Mucosa of gallbladder (tissue), 1 donor: ENCODE measurements at places on chromosomes 2 and 18. TPM values are rescaled to one million over a fixed set of nuclear protein-coding genes. Genes with fewer than 3 reads are reported as not detected.

DNA sequence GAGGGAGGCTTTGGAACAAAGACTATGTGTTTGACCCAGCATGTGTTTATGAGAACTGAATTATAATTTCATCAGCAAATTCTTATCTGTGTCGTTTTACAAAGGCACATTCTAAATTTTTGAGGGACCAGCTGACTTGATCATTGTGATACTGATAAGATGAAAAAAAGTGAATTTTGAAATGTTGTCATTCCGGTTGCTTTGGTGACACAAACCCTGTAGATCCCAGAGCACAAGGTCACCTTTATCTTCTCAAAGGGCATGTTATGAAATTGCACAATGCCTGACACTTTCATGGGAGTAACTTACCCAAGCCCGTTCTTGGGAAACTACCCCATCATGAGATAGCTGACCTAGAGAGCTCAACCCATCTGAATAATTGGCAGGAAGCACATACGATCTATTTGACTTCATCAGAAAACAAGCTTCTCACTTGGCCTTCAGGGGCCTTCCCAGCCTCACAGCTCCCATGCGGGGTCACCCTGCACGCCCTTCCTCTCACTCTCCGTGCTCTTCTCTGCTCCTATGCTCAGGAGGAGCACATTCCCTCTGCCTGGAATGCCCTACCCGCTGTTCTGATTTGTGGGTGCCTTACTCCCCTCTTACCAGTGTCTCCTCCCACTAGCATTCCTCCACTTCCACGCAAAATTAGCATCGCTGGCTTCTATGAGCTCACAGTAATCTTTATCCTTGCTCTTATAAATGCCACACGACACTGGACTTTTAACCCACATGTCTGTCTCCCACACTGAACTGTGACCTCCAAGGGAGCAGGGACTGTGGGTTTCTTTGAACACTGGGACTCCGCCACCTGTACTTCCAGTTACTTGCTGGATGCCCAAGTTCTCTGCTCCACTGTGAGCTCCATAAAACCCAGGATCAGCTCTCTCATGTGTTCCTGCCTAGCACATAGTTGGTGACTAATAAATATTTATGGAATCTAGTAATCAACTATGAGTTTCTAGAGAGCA is 555.8 kb upstream of the ID2 start:
- no peak for DNase-seq

The MAP4K3 gene
- 69.2 TPM for total RNA-seq

- DNase-seq, result no peak
These were observed 120.3 kb upstream of the UXS1 start for GRCh38 chr2:106314444-106314843.

- no peak for DNase-seq
These were observed 105.9 kb upstream of the CREB1 start for GRCh38 chr2:207423886-207424285.

The LIPG gene
- total RNA-seq, result 138 TPM

The ATP8B1 gene
- total RNA-seq, result 125 TPM

- DNase-seq, result no peak
These were observed 207.9 kb upstream of the NT5C1B start for GRCh38 chr2:18797133-18797845.
